MCF 10A (cell line): ENCODE measurements at places on chromosomes 7 and 10. TPM values are rescaled to one million over a fixed set of nuclear protein-coding genes. Genes with fewer than 3 reads are reported as not detected.
A peak's percentile ranks its signal among the peaks of the same experiment; 100 is the strongest.

TBX20 gene
- not detected in 2 replicates for total RNA-seq

PRSS37 gene
- total RNA-seq, result not detected in 2 replicates

ABCB4 gene
- total RNA-seq, result not detected in 2 replicates

PTPRZ1 gene
- 9.8 and 11.1 TPM in 2 replicates for total RNA-seq

LHFPL3 gene
- total RNA-seq, result not detected in 2 replicates

AQP1 gene
- total RNA-seq, result 0.71 TPM in 1 of 2 replicates, not detected in the other

H2AZ2 gene
- total RNA-seq, result 138 and 139 TPM in 2 replicates

SUN3 gene
- 0.22 TPM in 1 of 2 replicates, not detected in the other for total RNA-seq

KCNH2 gene
- 0.09 TPM in 1 of 2 replicates, not detected in the other for total RNA-seq

ADRA2A gene
- not detected in 2 replicates for total RNA-seq

DNA sequence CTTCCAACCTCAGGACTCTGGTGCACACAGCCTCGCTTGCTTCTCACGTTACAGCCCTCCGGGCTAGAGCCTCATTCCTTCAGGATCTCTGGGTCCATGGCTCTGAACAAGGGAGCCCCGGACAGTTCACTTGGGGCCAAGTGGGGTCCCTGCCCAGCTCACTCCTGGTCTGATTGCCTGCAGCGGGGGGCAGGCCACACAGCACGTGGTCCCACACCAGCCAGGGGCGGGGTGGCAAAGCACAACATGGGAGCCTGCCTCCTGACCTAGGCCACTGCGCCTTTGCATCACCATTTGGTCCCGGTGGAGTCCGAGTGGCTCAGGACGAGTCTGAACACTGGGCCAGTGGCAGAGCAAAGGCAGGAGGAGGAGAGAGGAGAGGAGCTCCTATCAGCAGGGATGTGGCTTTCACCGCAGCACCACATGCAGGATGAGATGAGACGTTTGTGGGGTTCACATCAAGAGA lies 13.4 kb upstream of the CRYGN start:
- no peak overlapping the region for H3K27ac ChIP-seq
- no peak for DNase-seq
- H3K36me3 ChIP-seq, result no peaks in the 10 kb centered on the region
- no peaks in the 10 kb centered on the region for H3K27me3 ChIP-seq

GRCh38 chr7:142714375-142714774 lies 34.9 kb upstream of the PRSS1 start:
- H3K27me3 ChIP-seq, result peaks cover 69% of the 10 kb centered on the region
- no peak for DNase-seq
- H3K4me3 ChIP-seq, result no peak overlapping the region
- no peaks in the 10 kb centered on the region for H3K4me1 ChIP-seq
- no peaks in the 10 kb centered on the region for H3K36me3 ChIP-seq
- H3K27ac ChIP-seq, result no peak overlapping the region

DNA sequence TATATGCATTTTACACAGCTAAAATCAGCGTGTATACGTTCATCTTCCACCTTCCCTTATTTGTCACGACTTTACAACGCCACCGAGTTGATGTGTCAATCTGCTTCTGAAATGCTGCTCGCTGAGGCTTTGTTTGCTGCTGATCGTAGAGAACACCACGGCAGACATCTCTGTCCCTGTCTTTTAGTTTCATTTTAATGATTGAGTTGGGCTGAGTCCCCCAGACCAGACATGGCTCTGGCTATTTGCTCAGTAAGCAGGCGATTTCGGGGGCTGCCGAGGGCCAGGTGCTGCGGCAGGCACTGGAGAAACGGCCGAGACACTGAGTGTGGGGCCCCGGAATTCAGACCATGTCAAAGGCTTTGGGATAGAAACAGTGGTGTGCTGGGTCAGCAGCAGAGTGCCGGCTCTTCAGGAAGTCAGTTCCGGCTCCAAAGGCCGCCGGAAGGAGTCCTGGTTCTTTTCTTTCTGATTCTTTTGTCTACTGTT lies 5.0 kb downstream of the LRRC27 start:
- no peak for DNase-seq
- no peak overlapping the region for H3K27ac ChIP-seq
- H3K4me3 ChIP-seq, result no peak overlapping the region
- H3K27me3 ChIP-seq, result no peaks in the 10 kb centered on the region

- no peaks in the 10 kb centered on the region for H3K27me3 ChIP-seq
- H3K4me3 ChIP-seq, result no peak overlapping the region
- no peaks in the 10 kb centered on the region for H3K36me3 ChIP-seq
- DNase-seq, result no peak
- peaks cover 1% of the 10 kb centered on the region for H3K4me1 ChIP-seq
These were observed 17.9 kb upstream of the MTERF1 start for GRCh38 chr7:91898240-91898992.

- H3K27me3 ChIP-seq, result peaks cover 44% of the 10 kb centered on the region
- H3K27ac ChIP-seq, result no peak overlapping the region
- peaks cover 12% of the 10 kb centered on the region for H3K4me1 ChIP-seq
- no peak for DNase-seq
- H3K36me3 ChIP-seq, result no peaks in the 10 kb centered on the region
These were observed 805 bp upstream of the HMX3 start for GRCh38 chr10:123134915-123135414.

GRCh38 chr7:111741811-111742240 lies 179.5 kb upstream of the IMMP2L start:
- peak; percentile 78 for DNase-seq
- H3K36me3 ChIP-seq, result peaks cover 9% of the 10 kb centered on the region
- no peaks in the 10 kb centered on the region for H3K27me3 ChIP-seq
- no peak overlapping the region for H3K27ac ChIP-seq
- no peak overlapping the region for H3K4me3 ChIP-seq
- H3K4me1 ChIP-seq, result no peaks in the 10 kb centered on the region

GRCh38 chr7:34486371-34486770 lies 171.6 kb upstream of the NPSR1 start:
- no peaks in the 10 kb centered on the region for H3K36me3 ChIP-seq
- no peaks in the 10 kb centered on the region for H3K27me3 ChIP-seq
- no peak overlapping the region for H3K4me3 ChIP-seq
- no peaks in the 10 kb centered on the region for H3K4me1 ChIP-seq
- no peak overlapping the region for H3K27ac ChIP-seq

DNA sequence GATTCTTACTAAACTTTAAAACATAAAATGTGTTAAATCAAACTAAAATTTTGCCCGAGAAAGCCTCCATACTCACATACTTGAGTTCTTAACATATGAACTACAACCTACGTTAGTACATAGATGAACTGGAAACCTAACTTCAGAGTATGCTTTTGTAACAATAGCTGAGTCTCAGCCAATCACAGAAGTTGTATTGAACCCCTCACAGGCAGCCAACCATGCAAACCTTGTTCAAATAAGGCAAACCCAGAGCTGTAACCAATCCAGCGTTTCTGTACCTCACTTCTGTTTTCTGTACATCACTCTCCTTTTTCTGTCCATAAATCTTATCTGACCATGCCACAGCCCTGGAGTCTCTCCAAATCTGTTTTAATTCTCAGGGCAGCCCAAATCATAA lies 157.3 kb upstream of the COL1A2 start:
- H3K4me1 ChIP-seq, result no peaks in the 10 kb centered on the region
- H3K27me3 ChIP-seq, result no peaks in the 10 kb centered on the region
- H3K27ac ChIP-seq, result no peak overlapping the region
- no peak for DNase-seq
- no peak overlapping the region for H3K4me3 ChIP-seq

GRCh38 chr10:72953687-72954086 lies 919 bp downstream of the PLA2G12B start:
- H3K4me1 ChIP-seq, result no peaks in the 10 kb centered on the region
- H3K4me3 ChIP-seq, result no peak overlapping the region
- H3K27me3 ChIP-seq, result no peaks in the 10 kb centered on the region
- no peak for DNase-seq

DNA sequence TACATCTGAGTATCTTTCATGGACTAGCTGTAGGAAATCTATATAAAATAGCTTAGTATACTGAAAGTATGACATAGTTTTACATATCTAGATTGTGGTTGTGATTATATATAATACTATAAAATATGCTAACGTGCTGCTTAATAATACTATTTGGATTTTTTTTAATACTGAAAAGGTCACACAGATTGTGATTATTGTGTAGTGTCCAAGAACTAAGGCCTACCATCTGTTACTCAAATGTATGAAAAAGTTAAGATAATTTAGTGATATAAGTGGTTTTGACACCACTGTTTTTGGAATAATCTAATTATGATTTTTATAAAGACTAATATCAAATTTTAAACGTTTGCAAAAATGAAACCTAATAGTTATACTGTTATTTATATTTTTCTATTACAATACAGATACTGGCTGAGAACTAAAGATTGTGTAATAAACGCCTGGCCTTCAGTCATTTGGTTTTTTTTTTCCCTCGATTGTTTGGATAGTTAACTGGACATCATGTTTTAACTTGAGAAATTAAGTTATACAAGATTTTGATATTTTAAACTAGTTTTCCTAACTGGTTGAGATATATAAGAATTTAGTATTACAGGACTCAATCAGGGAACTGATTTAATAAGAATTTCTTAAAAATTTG lies 12.6 kb downstream of the PTEN start:
- DNase-seq, result peak; percentile 49
- no peak overlapping the region for H3K27ac ChIP-seq
- no peaks in the 10 kb centered on the region for H3K27me3 ChIP-seq
- peaks cover 40% of the 10 kb centered on the region for H3K36me3 ChIP-seq
- no peak overlapping the region for H3K4me3 ChIP-seq

DNA sequence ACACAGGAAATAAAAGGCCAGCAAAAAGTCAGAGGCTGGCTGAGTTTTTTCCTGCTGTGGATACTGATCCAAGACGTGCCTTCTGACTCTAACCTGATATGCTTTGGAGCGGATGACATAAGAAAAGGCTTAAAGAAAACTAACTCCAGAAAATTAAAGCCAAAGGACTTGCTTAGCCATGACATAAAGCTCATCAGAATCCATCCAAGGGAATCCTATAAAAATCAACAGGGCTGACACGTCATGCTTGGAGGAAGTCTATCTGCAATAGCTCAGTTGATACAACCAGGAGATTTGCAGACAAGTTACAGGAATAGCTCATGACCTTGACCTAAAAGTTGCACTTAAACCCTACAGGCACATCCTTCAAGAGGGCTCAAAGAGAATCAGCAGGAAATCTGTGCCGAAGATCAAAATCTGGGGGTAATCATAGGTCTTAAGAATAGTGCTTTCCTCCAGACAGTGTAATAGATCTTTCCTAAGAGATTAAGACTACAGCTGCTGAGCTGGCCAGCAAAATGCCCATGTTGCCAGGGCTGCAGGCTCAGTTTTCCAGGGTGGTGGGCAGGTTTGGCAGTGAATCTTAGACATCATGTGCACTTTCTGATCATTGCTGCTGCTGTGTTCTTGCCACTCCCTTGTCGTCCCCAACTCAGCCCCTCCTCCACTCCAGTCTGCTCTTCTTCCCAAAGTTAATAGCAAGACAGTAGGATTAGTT lies 111.5 kb upstream of the SVIL start:
- no peak for DNase-seq
- no peaks in the 10 kb centered on the region for H3K27me3 ChIP-seq
- H3K27ac ChIP-seq, result no peak overlapping the region
- no peak overlapping the region for H3K4me3 ChIP-seq
- no peaks in the 10 kb centered on the region for H3K4me1 ChIP-seq

DNA sequence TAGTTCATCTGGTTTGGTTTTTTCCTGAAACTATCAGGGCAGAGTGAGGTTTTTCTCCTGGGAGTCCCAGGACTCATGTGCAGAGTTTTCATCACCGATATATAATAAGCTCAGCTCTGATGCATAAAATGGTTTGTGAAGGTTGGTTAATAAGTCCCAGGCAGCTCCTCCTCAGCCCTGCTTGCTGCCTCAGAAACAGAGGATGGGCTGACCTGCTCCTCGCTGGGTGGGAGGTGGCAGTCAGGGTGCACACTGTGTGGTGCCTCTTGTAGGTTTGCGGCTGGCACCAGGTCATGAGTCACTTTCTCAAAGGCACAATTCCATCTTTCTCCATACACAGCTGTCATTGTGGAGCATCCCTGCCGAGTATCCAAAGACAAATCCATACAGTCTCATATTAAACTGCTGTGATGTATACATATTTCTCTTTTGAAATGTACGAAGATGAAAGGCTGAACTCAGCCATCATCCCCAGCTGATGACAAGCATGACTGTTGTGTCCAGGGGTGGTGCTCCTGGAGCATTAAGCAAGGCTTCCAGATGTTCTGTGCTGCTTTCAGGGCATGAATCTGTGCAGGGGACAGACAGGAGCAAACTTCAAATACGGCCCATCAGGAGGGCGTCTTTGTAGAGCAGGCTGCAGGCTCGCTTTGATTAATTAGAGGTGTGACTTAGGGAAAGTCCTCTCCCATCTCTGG lies 125.7 kb upstream of the NPS start:
- no peak overlapping the region for H3K27ac ChIP-seq
- no peaks in the 10 kb centered on the region for H3K27me3 ChIP-seq
- H3K4me3 ChIP-seq, result no peak overlapping the region
- no peak for DNase-seq

DNA sequence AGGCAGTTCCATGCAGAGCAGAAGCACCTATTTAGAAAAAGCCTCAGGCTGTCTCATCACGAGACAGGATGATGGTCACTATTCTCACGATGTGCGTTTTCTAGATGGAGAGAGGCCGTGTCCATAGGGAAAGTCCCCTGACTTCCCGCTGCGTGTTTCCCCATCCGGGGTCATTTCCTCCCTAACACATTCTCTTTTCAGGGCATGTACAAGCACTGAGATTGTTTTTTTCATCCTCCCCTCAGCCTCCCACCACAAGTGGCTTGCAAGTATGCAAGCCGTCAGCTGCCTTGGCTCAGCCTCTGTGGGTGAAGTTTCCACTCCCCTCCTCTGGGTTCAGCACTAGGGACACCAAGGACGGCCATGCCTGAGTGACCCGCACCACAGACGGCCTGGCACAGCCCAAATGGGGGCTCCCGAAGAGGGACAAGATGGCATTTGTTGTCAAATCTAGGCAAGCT lies 2.7 kb upstream of the CALML5 start:
- H3K4me3 ChIP-seq, result no peak overlapping the region
- H3K36me3 ChIP-seq, result no peaks in the 10 kb centered on the region
- H3K27ac ChIP-seq, result no peak overlapping the region
- DNase-seq, result no peak

DNA sequence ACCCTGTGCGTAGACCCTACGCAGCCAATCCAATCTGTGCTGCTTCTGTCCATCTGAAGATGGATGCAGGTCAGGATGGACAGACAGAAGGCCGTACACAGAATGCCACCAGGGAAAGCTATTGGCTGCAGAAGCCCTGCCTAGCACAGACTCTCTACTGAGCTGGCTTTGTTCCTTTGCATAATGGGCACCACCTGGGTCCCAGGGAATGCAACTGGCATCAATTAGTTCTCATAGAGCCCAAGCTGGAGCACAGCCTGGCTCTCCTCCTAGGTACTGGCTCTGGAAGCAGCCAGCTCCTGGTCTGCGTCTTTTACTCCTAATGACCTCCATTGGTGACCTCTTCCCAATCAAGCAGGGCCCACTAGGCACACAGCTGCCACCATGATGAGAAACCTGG lies 26.8 kb upstream of the CACUL1 start:
- peaks cover 5% of the 10 kb centered on the region for H3K36me3 ChIP-seq
- no peak for DNase-seq
- H3K27me3 ChIP-seq, result no peaks in the 10 kb centered on the region
- no peak overlapping the region for H3K27ac ChIP-seq
- no peak overlapping the region for H3K4me3 ChIP-seq

GRCh38 chr10:76311752-76312636 lies 880.6 kb downstream of the LRMDA start:
- H3K4me3 ChIP-seq, result no peak overlapping the region
- DNase-seq, result peak; percentile 50
- H3K27me3 ChIP-seq, result no peaks in the 10 kb centered on the region
- no peaks in the 10 kb centered on the region for H3K4me1 ChIP-seq
- H3K36me3 ChIP-seq, result no peaks in the 10 kb centered on the region

- no peaks in the 10 kb centered on the region for H3K36me3 ChIP-seq
- H3K27me3 ChIP-seq, result no peaks in the 10 kb centered on the region
- peaks cover 5% of the 10 kb centered on the region for H3K4me1 ChIP-seq
These were observed 31.3 kb upstream of the SMC3 start for GRCh38 chr10:110535958-110536891.
